Activated T-helper 1 cell treated with anti-CD3 and anti-CD28 coated beads, Interleukin-2, amount 50 U/mL, for 16 hours (primary cell): ENCODE measurements at places on chromosomes 1 and 21.

GRCh38 chr1:89763649-89763986 is 57.2 kb upstream of the LRRC8D start:
- DNase-seq = no peak

GRCh38 chr1:17674726-17675500 is 80.2 kb upstream of the ACTL8 start:
- DNase-seq = no peak

- DNase-seq = peak; percentile 46
Measured at GRCh38 chr1:31422505-31423319, 9.7 kb downstream of the SERINC2 start.

DNA sequence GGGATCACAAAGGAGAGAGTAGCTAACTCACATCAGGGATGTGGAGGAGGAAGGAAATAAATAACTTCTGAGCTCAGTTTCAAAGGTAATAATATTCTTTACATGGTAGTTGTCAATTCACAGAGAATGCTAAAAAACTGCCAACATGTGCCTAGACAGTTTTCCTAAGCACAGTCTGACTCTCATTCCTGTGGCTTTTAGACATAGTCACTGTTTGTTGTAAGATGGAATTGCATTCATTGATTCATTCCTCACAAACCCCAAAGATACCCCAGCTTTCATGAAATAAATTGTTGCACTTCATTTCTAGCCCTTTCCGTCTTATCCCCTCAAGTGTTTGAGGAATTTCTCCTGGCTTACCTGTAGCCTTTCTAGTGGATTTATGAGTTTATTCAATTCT is 263.9 kb downstream of the NTNG1 start:
- no peak for DNase-seq

DNA sequence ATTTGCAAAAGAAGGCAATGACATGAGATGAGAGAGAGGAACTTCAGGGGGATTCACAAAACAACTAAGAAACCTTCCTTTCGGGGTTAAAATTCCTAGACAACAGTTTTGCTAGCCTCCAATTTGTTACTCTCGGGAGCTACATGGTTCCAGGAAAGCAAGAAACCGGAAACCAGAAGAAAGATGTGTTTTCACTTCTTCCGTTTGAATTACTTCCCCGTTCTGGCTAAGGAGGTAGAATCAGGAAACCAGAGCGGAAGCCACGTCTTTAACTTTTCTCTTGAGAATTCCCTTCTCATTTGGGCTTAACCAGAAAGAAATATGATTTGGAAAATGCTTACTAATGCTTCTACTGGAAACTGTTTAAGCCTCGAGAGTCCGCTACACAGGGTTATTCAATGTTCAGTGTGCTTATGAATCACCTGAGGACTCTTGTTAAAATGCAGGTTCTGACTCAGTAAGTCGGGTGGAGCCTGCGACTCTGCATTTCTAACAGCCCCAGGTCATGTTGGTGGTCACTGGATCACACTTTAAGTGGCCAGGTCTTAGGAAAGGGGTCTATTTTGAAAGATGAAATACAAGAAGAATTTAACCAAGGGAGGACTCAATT is 43.5 kb upstream of the MCOLN3 start:
- no peak for DNase-seq

- DNase-seq = no peak
Measured at GRCh38 chr1:23062271-23062670, 43.0 kb downstream of the KDM1A start.

GRCh38 chr21:14866859-14867765 is 197.7 kb downstream of the NRIP1 start:
- DNase-seq = no peak

- no peak for DNase-seq
Measured at GRCh38 chr1:169891539-169891885, 2.2 kb downstream of the SCYL3 start.

DNA sequence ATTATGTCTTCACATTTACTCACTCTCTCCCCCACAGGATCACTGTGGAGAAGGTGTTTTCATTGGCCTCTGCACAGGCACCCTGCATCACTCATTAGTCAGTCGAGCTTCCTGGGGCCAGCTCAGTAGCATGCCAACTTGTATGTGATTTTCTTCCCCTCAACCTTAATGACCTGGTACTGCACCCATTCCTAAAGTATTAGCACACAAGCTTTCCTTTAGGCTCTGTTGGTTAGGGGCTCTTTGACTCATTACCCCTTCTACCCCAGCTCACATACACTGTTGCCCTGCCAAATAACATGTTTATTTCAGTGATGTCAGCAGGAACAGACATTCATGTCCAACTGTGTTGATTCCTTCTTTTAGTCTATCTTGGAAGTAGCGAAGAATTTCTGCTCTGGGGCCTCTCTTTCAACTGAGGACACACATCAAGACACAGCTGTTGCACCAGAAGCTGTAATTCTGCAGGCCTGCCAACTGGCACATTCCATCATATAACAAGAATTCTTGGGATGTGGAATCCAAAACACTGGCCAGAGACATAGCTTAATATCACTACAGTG is 603.5 kb upstream of the ADAMTS5 start:
- no peak for DNase-seq

DNA sequence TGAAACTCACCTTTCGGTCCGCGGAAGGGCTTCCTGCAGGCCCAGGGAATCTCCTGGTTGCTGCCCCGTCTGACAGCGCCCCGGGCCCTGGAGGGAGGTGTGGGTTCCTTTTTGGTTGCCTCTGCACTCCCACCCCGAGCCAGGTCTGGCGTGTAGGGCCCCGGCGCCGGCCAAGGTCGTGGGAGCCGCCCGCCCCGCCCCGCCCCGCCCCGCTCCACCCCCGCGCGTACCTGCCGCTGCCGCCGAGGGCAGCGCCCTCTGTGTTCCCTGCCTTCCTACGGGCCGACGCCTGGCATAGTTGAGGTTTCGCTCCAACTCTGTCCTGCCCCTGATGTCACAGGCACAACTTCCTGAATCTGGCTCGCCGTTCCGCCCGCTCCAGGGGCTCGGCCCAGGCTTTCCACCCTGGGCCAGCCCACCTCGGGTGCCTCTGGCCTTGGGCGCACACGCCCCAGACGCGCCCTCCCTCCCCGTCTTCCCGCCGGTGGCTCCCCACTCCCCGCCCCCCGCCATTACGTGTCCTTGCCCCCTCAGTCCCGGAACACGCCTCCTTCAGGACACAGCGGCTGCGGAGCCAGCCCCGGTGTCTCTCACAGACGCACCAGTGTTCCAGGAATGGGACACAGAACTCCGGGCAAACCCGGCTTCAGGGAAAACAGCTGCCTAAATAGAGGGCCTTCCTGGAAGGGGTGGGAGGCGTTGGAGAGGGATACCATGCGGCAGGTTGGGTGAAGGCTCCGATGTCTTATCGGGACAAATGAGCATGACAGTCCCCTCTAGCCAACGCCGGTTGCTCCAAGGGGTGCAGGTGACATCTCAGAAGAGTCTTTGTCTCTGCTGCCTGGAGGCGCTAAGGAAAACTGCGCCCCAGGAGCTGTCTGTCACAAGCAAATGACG is at the start of gene KIAA0040:
KIAA0040 (minus strand) TSS at position 147 of the 897 bp plus-strand sequence. CDS start 31,763 bp downstream, outside the sequence.
- DNase-seq = peak; percentile 48

DNA sequence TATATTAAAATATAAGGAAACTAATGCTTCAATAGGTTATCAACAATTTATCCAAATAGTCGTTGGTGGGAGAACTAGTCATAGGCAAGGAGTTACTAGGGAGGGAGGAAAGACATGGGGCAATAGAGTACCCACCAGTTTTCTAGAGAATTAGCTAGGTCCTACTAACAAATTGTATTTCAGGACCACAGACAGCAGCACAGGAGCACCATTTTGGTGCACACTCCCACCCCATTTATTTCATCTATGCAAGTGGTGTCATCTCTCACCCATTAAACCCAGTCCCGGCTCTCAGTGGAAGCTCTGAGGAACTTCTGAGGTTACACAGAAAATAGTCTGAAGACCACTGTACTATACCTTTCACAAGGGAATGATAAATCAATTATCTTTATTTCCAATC is 89.0 kb upstream of the BCAR3 start:
- no peak for DNase-seq

DNA sequence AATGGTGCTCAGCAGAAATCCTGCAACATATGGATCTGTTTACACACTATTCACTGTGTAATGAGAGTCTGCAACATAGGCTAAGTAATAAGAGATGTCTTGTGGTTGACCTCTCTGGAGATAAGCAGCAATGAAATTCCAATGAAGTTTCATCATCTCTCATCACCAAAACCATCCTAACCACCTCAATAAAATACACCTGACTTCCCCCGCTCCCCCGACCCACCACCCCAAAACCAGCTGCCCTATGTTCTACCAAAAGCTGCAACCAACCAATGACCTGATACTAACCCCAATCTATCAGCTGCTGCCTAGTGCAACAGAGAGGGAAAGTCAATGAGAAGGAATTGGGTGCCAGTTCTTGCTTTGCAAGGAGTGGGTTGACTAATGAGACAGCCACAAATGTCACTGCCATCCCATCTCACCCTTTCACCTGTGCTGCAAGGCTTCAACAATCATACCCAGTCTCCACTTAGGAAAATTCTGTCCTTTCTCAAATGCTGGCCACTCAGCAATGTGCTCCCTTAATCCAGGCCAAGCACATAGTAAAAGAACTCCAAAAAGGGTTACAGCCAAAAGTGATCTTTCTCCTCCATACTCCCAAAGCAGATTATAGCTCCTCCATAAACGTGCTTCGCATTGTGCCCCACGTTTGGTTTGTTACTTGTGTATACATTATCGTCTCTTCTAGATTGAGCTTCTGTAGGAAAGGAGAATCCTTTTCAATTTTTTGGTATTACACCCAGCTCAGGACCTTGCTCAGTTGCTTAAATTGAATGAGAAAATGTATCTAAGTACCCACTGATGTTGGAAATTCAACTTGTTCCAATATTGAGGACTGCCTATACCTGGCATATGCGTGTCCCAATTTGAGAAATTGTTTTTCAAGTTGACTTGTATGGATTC is 29.0 kb downstream of the MRPL39 start:
- DNase-seq = no peak

- no peak for DNase-seq
Measured at GRCh38 chr21:46222436-46223116, 6.0 kb downstream of the LSS start.

GRCh38 chr1:218439541-218440295 is 94.6 kb downstream of the TGFB2 start:
- DNase-seq = no peak

- no peak for DNase-seq
Measured at GRCh38 chr1:157117527-157118057, 18.0 kb upstream of the ETV3L start.

DNA sequence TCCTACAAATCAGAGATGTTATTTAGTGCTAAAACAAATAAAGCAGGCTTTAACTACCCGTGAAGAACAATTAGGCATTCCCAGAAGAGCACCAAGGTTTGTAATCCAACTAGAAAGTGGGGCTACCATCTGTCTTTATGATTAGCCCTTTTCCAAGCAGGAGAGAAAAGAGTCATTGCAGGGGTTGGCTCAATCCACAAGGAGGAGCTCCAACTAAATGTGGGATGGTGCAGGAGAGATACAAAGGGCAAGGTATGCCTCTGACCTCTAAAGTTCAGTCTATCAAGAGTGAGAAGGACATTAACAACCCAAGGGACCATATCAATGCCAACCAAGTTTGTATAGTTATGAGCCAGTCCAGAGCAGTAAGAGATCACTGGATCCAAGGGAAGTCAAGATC is 382.7 kb upstream of the DUSP10 start:
- DNase-seq = no peak

DNA sequence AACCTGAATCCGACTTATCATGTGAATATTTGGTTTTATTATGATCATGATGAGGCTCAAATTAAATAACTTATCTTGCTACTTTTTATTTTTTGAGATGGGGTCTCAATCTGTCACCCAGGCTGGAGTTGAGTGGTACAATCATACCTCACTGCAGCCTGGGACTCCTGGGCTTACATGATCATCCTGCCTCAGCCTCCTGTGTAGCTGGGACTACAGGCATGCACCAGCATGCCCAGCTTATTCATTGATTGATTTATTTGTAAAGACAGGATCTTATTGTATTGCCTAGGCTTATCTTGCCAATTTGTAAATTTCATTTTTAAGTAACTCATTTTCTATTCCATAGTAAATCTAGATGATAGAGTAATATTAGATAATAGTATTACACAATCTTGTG is 84.3 kb downstream of the COL11A1 start:
- no peak for DNase-seq

DNA sequence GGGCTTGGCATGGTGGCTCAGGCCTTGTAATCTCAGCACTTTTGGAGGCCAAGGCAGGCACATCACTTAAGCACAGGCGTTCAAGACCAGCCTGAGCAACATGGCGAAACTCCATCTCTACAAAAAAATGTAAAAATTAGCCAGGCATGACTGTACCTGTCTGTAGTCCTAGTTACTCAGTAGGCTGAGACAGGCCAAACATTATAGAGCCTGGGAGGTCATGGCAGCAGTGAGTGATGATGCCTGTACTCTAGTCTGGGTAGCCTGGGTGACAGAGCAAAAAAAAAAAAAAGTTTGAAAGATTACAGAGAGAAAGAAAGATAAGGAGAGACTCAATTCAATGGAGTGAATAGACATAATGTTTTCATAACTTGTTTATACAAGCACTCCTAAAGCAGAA is 556.5 kb upstream of the BRINP3 start:
- no peak for DNase-seq

GRCh38 chr1:28265577-28265976 is 6.3 kb downstream of the SESN2 start:
- no peak for DNase-seq

GRCh38 chr1:6178751-6179563 is 1.2 kb downstream of the CHD5 start:
- no peak for DNase-seq

GRCh38 chr1:94522304-94522703 is 19.3 kb downstream of the F3 start:
- DNase-seq = no peak

- DNase-seq = no peak
Measured at GRCh38 chr1:53526451-53527101, 67.4 kb downstream of the DMRTB1 start.

DNA sequence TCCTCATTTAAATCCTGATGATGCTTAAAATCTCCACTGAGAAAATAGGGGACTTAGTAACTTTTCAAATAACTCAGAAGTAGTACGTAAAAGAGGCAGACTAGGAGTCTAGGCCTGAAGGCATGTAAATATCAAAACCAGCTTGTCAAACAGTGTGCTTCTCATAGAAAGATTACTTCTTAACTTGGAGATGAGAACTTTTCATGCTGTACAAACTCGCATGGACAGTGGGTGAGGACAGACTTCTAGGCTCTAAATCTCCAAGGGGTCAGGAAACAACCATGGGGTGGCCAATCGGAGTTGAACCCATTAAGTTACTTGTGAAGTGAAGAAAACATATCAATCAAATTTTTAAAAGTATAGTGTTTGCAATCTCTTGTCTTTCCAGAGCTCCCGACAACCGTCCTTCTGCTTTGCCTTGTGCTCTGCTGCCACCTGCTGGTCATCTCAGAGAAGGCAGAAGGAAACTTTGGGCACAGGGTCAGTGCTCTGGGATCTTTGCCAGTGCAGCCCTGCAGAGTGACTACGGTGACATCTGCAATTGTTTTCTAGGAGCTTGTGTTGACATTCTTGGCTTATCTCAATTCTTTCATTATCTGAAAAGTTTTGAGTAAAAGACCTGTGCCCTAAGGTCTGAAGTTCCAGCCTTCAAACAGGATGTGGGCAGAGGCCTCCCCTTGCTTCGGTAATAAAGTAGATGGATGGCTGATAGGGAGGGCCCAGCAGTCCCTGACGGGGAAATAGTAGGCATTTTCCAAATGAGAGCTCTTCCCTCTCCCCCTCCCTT is 105.1 kb upstream of the PDE4B start:
- peak; percentile 60 for DNase-seq

GRCh38 chr1:3355894-3356826 is 98.3 kb upstream of the ARHGEF16 start:
- no peak for DNase-seq

GRCh38 chr1:243731301-243731891 is 118.6 kb downstream of the AKT3 start:
- no peak for DNase-seq
